CD4-positive, CD25-positive, alpha-beta regulatory T cell (primary cell): ENCODE measurements at places on chromosomes 16 and 17. TPM values are rescaled to one million over a fixed set of nuclear protein-coding genes. Genes with fewer than 3 reads are reported as not detected.
A peak's percentile ranks its signal among the peaks of the same experiment; 100 is the strongest.

AGRP gene
- total RNA-seq = not detected

NPIPB2 gene
- 17.5 TPM for total RNA-seq

SOCS7 gene
- total RNA-seq = 14.4 TPM

EVI2B gene
- total RNA-seq = 132 TPM

ACSM2B gene
- total RNA-seq = not detected

IKZF3 gene
- total RNA-seq = 146 TPM

MYH2 gene
- total RNA-seq = not detected

TNFRSF17 gene
- total RNA-seq = not detected

- no peak overlapping the region for H3K27ac ChIP-seq
- H3K4me1 ChIP-seq = peaks cover 62% of the 10 kb centered on the region
- DNase-seq = no peak
- peak overlapping the region; percentile 29 for H3K4me3 ChIP-seq
These were observed 14.1 kb downstream of the PHF12 start for GRCh38 chr17:28937044-28937729.

GRCh38 chr16:81066681-81067080, 10.4 kb downstream of the C16orf46 start:
- no peaks in the 10 kb centered on the region for H3K36me3 ChIP-seq
- no peak overlapping the region for H3K27ac ChIP-seq
- H3K4me1 ChIP-seq = no peaks in the 10 kb centered on the region

DNA sequence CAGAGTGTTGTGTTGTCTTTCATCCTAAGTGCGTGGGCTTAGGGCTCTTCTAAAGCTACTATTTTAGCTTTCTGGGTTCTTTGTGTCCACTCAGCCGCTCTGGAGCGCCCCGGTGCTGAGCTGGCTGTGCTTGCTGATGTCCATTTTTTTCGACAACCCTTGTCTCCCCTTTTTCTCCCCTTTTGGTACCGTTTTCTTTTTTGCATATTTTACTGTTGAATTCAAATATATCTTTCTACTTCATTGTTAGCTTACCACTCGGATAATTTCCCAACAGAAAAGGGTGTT, 1.2 kb downstream of the SRRM2 start:
- H3K4me1 ChIP-seq = peaks cover 43% of the 10 kb centered on the region
- H3K27ac ChIP-seq = peak overlapping the region; percentile 99
- no peak for DNase-seq
- peak overlapping the region; percentile 98 for H3K4me3 ChIP-seq
- H3K36me3 ChIP-seq = peaks cover 28% of the 10 kb centered on the region
- H3K27me3 ChIP-seq = no peaks in the 10 kb centered on the region

DNA sequence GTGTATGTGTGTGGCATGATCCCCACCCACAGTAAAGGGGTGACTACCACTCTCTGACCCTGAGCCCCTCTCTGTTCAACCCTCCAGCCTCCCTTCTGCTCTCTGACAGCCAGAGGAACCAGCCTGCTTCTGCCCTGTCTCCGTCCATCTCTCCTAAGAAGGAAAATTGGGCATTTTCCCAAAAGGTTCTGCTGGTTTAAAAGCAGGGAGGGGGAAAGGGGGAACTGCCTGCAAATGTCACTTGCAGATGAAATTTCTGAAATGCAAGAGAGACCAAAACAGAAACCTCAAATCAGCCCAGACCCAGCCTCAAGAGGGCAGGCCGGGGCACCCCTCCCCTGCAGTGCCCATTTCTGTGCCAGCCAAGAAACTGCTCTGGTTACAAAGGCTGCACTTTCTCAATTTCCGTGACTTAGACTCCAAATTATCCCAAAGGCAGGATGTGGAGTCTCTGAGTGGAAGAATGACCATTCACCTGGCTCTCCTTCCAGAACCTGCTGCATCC, 197.9 kb downstream of the RBFOX3 start:
- H3K36me3 ChIP-seq = no peaks in the 10 kb centered on the region
- H3K4me3 ChIP-seq = no peak overlapping the region
- DNase-seq = no peak
- H3K27me3 ChIP-seq = no peaks in the 10 kb centered on the region
- H3K4me1 ChIP-seq = no peaks in the 10 kb centered on the region

GRCh38 chr17:14792746-14793145, 472.4 kb downstream of the PMP22 start:
- peaks cover 9% of the 10 kb centered on the region for H3K27me3 ChIP-seq
- DNase-seq = no peak
- no peak overlapping the region for H3K4me3 ChIP-seq
- H3K4me1 ChIP-seq = no peaks in the 10 kb centered on the region
- no peak overlapping the region for H3K27ac ChIP-seq
- H3K36me3 ChIP-seq = no peaks in the 10 kb centered on the region

DNA sequence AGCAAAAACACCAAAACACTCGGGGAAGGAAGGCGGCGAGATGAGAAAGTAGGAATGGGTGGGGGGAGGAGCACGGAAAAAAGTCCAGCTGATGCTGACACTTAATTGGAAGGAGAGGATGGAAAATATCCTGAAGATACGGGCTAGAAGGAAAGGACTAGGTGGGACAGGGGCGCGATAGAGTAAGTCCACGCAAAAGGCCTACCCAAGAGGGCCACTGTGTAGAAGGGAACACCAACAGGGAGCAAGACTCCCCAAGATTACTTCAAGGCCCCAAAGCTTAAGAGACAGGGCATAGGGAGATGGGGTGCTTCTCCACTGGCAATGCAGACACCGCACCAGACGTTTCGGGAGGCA, 736 bp downstream of the APPBP2 start:
- no peaks in the 10 kb centered on the region for H3K27me3 ChIP-seq
- peaks cover 38% of the 10 kb centered on the region for H3K4me1 ChIP-seq
- peak overlapping the region; percentile 98 for H3K4me3 ChIP-seq
- peaks cover 8% of the 10 kb centered on the region for H3K36me3 ChIP-seq
- H3K27ac ChIP-seq = peak overlapping the region; percentile 96
- DNase-seq = no peak

DNA sequence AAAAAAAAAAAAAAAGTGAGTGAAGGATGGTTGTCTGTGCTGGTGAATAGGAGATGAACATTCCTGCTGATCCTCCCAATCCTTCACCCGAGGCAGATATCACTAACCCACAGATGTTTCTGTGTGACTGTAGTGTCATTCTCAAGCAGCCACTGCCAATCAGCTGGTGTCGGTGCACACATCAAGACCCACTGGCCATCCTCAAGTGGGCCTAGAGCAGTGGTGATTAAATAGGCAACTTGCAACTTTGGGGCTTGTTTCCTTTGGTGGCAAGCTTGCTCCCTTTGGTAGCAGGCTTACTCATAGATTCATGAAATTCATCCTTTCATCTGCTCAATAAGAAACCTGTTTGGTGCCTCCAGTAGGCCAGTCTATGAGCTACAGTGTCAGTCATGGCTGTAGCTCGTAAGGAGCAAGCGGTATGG, 51.1 kb upstream of the LGALS9 start:
- DNase-seq = no peak
- peaks cover 9% of the 10 kb centered on the region for H3K36me3 ChIP-seq
- H3K4me3 ChIP-seq = no peak overlapping the region
- no peaks in the 10 kb centered on the region for H3K27me3 ChIP-seq

DNA sequence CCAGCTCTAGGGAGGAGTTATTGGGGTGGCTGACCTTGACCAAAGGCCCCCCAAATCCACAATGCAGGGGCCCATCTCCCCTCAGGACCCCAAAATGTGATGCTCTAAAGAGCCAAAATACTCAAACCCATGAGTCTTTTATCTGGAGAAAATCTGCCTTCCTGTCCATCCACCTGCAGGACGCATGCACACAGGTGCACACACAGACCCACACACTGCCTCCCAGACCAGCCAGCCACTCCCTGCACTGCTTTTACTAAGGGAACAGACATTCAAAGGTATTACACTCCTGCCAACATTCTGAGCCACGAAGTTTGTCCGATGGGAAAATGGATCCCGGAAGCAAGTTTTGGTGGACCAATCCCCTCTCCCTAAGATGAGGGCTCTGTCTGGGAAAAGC, 76.1 kb upstream of the CDH5 start:
- no peaks in the 10 kb centered on the region for H3K36me3 ChIP-seq
- DNase-seq = no peak
- H3K27me3 ChIP-seq = peaks cover 3% of the 10 kb centered on the region
- no peak overlapping the region for H3K27ac ChIP-seq

DNA sequence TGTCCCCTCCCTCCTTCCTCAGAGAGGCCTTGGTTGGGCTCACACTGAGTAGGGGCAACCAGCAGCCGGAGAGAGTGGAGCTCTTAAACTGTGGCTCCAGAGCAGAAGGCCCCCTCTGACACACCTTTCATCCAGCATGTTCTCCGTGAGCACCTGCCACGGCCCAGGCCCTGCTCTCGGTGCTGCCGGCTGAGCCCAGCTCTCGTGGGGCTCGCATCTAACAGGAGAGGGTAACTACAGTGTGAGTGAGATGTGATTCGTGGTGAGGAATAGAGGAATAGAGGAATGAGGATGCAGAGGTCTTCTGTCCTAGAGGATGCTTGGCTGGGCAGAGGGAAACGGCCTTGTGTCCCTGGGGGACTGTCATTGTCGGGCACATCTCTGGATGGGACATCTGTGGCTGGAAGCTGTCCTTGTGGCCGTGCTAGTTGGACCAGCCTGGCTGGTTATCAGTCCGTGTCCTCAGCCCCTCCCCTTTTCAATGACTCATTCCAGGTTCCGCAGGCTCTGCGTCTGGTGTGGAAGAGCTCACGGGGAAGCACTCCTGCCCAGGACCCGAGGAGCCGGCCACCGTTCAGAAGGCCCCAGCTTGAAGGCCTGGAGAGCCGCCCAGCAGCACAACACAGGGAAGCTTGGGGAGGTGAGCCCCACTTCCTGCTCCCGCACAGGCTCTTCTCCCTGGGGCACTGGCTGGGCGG, 11.9 kb upstream of the DNASE1 start:
- peaks cover 37% of the 10 kb centered on the region for H3K36me3 ChIP-seq
- H3K4me1 ChIP-seq = peaks cover 8% of the 10 kb centered on the region
- no peak overlapping the region for H3K4me3 ChIP-seq

DNA sequence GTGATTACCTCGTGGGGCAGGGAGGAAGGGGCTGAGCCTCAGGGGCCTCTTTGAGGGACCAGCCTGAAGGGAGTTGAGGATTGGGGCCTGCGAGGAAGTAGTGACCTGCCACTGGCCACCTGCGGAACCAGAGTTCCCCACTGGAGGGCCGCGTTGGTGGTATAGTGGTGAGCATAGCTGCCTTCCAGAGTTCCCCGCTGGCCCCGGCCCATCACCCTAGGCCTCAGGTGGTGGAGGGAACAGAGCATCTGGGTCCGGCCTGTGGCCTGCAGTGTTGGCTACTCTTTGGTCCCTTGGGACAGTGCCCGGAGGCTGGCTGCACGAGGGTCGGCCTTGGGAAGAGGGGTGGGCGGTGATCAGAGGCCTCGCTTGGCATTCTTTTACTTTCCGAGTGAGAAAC, 20.5 kb downstream of the MGAT5B start:
- no peak for DNase-seq
- no peak overlapping the region for H3K27ac ChIP-seq
- no peak overlapping the region for H3K4me3 ChIP-seq

GRCh38 chr16:72639494-72639893, 408.4 kb downstream of the ZFHX3 start:
- no peak overlapping the region for H3K27ac ChIP-seq
- no peak for DNase-seq
- H3K36me3 ChIP-seq = no peaks in the 10 kb centered on the region

- H3K4me3 ChIP-seq = no peak overlapping the region
- no peak for DNase-seq
- no peaks in the 10 kb centered on the region for H3K36me3 ChIP-seq
- H3K27me3 ChIP-seq = no peaks in the 10 kb centered on the region
- H3K27ac ChIP-seq = no peak overlapping the region
These were observed 16.4 kb upstream of the HERPUD1 start for GRCh38 chr16:56915336-56916119.

- H3K27ac ChIP-seq = no peak overlapping the region
- no peak for DNase-seq
- H3K36me3 ChIP-seq = no peaks in the 10 kb centered on the region
- no peaks in the 10 kb centered on the region for H3K27me3 ChIP-seq
These were observed 7.7 kb upstream of the NPIPB2 start for GRCh38 chr16:11949527-11949926.

DNA sequence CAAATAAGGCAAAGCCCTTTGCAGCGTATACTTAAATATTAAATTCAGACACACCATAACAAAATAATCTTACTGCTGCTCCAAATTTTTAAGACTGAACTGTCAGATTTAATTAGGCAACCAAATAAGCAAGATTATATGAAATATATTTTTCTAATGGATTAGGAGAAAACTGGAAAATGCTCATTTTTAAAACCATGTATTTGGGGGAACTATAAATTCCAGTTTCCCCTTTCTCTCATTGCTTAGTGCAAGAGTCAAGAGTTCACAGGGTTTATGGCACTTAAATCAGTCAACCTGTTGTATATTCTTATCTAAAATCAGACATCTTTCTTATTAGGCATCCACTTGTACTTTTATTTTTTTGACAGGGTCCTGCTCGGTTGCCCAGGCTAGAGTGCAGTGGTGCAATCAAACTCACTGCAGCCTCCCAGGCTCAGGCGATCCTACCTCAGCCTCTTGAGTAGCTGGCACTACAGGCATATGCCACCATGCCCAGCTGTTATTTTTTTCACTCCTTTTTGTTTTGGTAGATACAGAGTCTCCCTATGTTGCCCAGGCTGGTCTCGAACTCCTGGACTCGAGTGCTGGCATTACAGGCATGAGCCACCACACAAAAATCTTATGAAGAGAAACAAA, 2.1 kb upstream of the KANSL1 start:
- no peaks in the 10 kb centered on the region for H3K36me3 ChIP-seq
- H3K4me3 ChIP-seq = peak overlapping the region; percentile 95
- no peaks in the 10 kb centered on the region for H3K27me3 ChIP-seq
- no peak for DNase-seq
- H3K4me1 ChIP-seq = peaks cover 41% of the 10 kb centered on the region

DNA sequence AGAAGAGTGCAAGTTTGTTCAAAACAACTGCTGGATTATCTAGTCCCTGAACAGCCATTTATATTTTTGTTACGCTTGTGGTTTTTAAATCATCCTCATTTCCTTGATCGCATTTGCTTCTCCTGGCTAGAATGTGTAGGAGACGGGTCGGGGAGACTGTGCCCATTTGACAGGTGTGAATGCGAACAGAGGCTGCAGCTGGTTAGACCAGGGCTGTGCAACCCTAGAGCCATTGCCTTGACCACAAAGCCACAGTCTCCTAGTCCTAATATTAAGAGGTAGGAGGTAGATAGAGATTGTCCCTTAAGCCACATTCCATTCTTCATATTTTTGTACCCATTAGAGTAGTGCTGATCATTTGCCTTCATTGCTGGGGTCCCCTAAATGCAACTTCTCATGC, 639.1 kb downstream of the WWOX start:
- H3K27ac ChIP-seq = no peak overlapping the region
- DNase-seq = no peak
- H3K4me3 ChIP-seq = no peak overlapping the region
- H3K36me3 ChIP-seq = no peaks in the 10 kb centered on the region
- H3K27me3 ChIP-seq = no peaks in the 10 kb centered on the region
